Nucleus accumbens (tissue), 56 donors: ENCODE measurements at places on chromosomes 11 and 22.

- no peak for DNase-seq
Observed at GRCh38 chr22:19982991-19983578, 33.5 kb downstream of the ARVCF start.

- no peak for DNase-seq
Observed at GRCh38 chr22:24578355-24579257, 14.3 kb downstream of the LRRC75B start.

DNA sequence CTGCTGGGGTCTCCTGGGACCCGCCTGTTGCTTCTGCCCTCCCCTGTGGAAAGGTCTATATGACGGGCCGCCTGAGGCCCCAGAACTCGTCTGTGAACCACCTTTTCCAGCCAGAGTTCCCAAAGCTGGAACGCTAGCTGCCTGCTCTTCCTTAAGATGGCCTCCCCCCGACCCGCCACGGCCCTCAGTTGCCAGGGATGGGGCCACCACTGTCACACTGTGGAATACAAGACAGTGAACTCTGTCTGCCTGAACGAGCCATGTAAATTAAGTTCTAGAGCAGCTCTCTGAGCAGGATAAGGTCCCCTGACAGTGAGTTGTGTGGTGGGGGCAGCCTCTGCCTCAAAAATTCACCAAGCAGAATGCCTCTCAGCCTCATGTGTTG is 10.3 kb downstream of the CHADL start:
- no peak for DNase-seq

- DNase-seq, result no peak
Observed at GRCh38 chr11:85171648-85172257, 455.4 kb downstream of the DLG2 start.

- no peak for DNase-seq
Observed at GRCh38 chr11:91258876-91259275, 965.7 kb upstream of the FAT3 start.

DNA sequence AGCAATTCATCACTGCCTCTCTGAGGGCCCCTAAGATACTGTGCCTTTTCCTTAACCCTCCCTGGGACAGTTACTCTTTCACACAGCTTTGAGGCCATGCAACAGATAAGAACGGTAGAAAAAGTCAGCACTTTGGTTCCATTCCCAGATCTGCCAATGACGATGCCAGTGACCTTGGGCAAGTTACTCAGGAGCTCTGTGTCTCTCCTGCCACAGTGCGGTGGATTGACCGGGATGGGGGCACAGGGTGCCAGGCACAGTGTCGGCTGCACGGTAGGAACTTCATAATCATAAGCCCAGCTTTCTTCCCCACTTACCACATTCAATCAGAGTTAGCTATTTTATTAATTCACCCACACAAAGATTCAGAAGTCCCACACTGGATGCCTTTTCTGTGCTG is 1041.8 kb downstream of the TBC1D22A start:
- DNase-seq, result no peak

- DNase-seq, result no peak
Observed at GRCh38 chr11:129453293-129453721, 77.7 kb downstream of the BARX2 start.

- DNase-seq, result no peak
Observed at GRCh38 chr11:88102598-88102934, 72.7 kb downstream of the RAB38 start.

DNA sequence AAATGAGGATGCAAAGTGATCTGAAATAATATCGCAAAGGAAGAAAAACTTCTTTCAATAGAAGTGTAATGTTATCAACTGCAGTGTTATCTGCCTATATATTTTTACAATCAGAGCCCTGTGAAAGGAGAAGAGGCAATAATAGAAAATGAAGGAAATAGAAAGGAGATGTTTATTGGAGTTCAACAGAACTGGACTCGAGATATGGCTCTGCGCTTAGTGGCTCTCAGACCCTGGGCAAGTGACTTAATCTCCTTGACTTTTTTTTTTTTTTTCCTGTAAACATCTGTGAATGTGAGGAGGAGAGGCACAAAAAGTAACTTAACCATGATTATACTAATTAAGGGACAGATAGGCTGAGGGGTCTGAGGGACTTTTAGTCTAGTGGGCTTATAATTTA is 18.9 kb downstream of the CNTF start:
- DNase-seq, result no peak

- no peak for DNase-seq
Observed at GRCh38 chr11:16999116-16999515, 15.1 kb downstream of the PLEKHA7 start.

DNA sequence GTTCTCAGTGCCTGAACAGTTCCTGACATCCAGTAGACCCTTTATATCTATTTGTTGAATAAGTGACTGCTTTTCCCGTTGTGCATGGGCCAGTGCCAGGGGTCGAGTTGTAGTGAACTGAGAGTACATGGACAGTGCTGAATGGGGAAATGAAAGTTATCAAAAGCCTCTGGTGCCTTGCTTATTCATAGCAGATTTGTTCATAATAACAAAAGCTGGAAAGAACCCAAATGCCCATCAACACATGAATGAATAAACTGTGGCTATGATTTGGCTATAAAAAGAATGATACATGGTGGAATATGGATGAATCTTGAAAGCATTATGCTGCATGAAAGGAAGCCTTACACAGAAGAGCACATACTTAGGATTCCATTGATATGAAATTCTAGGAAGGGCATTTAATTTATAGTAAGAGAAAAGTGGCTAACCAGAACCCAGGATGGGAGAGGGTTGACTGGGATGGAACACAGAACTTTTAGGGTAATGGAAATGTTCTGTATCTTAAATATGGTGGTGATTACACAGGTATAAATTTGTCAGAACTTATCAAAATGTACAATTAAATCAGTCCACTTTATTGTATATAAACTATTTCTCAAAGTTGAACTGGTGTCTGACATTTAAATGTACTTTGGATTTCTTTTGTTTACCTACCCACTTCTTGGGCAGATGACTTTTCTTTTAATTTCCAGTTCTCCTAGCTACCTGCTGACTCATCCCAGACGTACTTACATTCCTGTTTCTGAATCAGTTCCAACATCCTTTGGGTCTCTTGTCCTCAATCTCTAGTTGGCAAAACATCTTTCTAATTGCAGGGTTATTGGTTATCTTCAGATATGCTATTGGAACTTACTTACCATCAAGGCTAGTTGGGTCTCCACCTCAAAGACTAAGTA is 42.8 kb downstream of the PACS1 start:
- DNase-seq, result no peak

GRCh38 chr11:123510579-123510905 is 80.5 kb downstream of the GRAMD1B start:
- DNase-seq, result no peak

- DNase-seq, result no peak
Observed at GRCh38 chr22:24054356-24054755, 43.3 kb downstream of the CABIN1 start.

DNA sequence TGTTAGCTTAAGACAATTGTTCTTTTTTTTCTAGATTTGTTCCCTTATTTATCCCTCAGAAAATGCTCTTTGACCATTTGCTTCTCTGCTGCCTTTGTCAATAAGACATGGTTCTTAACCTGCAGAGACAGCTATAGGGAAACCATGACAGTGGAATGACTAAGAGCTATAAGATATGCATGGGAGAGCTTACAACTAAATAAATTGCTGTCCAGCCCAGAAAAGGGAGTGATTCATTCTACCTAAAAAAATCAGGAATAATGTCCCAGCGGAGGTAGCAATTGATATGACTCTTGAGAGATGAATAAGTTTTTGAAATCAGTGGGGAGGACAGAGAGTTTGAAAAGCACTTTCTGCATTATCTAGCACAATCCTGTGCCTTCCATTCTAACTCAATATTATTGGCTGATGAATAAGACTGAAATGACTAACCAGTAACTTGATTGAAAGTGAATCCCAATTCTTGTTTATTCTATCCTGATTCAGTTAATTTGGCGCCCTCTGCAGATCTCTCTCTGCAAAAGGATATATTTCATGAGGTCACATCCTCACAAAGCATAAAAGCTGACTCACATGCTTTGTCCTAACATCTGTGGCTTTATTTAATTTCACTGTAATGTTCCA is 680.5 kb upstream of the API5 start:
- no peak for DNase-seq

GRCh38 chr22:40818192-40818746 is 877 bp downstream of the SLC25A17 start:
- no peak for DNase-seq

DNA sequence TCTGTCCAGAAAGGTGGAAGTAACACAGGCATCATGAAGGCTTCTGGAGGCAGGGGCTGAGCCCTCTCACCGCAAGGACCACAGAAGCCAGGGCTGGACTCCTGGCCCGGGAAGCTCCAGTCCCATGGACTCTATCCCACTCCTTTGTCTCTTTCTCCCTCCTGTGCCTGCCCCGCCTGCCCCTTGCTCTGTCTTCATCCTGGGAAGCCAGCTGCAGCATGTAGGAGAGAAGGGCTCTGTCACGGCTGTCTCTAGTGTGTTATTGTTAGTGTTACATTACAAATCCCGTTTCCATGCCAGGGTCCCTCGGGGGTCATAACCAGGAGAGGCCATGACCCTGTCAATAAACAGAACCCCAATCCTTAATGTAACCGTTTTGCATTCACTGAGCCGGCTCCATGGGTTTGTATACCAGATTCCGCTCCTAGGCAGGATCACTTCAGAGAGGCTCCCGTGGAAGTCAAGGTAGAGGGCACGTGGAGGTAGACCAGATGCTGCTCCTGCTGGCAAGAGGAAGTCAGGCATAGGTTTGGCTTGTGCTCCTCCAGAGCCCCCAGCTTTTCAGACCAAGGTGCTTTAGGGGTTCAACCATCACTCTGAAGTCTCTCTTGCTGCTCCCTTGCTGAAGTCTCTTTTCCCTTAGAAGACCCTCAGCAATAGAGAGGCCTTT is 293.2 kb downstream of the ETS1 start:
- no peak for DNase-seq

- no peak for DNase-seq
Observed at GRCh38 chr11:65709661-65710060, 2.4 kb upstream of the KAT5 start.

- DNase-seq, result no peak
Observed at GRCh38 chr11:46987183-46987582, 50.6 kb downstream of the CSTPP1 start.

- DNase-seq, result no peak
Observed at GRCh38 chr11:92880381-92880780, 89.1 kb upstream of the MTNR1B start.

DNA sequence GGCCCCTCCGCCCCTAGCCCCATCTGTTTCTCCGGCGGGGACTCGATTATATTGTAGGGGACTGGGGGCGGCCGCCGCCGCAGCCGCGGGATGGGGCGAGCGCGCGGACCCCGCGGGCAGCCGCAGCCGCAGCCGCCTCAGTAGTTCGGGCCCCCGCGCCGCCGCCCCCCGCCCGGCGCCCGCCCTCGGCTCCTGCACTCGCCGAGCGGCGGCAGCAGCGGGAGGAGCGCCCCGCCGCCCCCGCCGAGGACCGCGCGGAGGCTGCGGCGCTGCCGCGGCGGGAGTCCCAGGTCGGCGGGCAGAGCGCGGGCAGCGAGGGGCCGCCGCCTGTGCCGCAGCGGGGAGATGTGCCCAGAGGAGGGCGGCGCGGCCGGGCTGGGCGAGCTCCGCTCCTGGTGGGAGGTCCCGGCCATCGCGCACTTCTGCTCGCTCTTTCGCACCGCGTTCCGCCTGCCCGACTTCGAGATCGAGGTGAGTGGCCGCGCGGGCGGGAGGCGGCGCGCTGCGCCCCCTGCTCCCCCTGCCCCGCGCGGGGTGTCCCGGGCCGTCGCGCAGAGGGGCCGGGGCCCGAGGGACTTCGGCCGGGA is at the start of gene CECR2:
TSS of gene CECR2 (plus strand) at position 22 of the 587 bp plus-strand sequence. CDS start at position 346, 324 bp downstream.
- no peak for DNase-seq

DNA sequence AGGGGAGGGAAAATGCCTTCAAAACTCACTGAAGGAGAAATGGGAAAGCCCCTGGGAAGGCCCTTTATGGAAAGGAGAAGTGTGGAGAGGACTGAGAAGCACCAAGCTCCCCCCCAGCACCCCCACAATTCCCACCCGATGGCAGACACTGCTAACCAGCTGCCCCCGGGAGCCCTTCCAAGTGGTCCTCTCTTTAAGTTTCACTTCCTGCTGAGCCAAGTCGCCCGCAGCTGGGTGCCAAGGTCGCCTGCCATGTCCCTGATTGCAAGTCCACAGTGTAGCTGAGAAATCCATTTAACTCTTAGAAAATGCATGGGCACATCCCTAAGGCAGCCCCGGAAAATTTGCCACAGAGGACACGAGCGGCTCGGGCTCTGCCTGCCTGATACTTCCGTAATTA is 68.2 kb downstream of the GALNT18 start:
- no peak for DNase-seq

DNA sequence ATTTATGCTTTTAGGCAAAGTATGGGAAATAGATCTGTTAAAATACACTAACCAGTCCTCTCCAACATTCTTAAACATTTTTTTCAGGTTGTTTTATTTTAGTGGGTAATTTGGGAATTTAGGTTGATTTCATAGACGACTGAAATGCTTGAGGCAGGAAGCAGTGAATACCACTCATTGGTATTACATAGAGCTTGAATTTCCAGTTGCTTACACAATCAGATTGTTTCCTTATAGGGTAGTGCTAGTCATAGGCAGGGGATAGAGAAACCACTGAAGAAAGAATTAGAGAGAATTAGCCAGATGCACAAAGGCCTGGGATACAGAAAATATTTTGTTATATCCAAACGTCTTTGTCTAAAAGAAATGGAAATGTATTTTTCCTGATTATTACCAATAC is 23.9 kb upstream of the LYVE1 start:
- DNase-seq, result no peak

- no peak for DNase-seq
Observed at GRCh38 chr22:48179571-48180546, 1417.4 kb downstream of the TBC1D22A start.

- no peak for DNase-seq
Observed at GRCh38 chr11:82305123-82305522, 428.5 kb downstream of the FAM181B start.
